Mesenchymal stem cell (in vitro differentiated cells and primary cell): ENCODE measurements at places on chromosomes 3 and 15.

DNA sequence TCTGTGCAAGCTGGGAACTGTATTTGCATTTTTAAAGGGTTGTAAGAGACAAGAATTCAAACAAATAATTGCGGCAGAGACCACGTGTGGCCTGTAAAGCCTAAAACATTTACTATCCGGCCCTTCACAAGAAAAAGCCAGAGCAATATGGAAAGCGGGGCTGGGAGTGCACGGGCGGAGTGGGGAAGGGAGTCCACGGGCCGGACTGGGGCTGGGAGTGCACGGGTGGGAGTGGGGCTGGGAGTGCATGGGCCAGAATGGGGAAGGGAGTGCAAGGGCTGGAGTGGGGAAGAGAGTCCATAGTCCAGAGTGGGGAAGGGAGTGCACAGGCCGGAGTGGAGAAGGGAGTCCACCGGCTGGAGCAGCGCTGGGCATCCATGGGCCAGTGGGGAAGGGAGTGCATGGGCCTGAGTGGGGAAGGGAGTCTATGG is 41.2 kb downstream of the KLF15 start:
- H3K36me3 ChIP-seq, result no peaks in the 10 kb centered on the region
- H3K27me3 ChIP-seq, result peaks cover 5% of the 10 kb centered on the region
- H3K27ac ChIP-seq, result no peak overlapping the region
- H3K4me3 ChIP-seq, result no peak overlapping the region

DNA sequence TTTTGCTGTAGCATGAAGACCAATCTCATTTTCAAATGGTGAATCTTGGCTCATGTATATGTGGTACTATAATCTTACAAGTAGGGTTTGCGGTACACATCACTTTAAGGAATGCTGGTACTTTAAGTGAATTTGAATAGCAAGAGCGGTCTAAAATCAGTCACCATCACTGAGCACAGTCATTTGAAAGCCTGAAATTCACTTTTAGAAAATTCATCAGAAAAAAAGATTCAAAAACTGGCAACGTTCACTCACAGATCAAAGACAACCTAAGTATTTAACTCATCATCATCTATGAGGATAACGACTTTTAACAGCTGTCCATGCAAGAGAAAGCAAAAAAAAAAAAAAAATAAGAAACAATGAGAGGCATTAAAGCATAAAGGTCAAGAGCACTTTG is 111.6 kb downstream of the FHIT start:
- H3K4me3 ChIP-seq, result no peak overlapping the region
- no peaks in the 10 kb centered on the region for H3K4me1 ChIP-seq
- no peak overlapping the region for H3K27ac ChIP-seq

DNA sequence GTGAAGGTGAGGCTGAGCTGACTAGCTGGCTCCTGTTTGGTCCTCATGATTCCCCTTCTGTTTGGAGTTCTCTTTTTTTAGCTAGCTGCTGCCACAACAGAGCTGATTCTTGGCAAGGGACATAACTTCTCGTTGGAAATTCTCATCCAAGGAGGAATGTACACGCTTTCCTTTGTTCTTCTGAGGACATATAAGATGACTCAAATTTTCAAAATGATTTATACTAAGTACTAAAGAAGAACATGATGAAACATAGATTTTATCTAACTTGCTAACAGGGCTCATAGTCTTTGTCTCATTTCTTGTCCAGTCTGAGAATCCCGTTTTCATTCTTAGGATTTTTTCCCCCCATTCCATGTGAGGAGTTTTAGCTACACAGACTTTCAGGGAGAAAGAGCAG is 2.9 kb upstream of the TFG start:
- H3K4me1 ChIP-seq, result peaks cover 3% of the 10 kb centered on the region
- no peak overlapping the region for H3K4me3 ChIP-seq
- no peak overlapping the region for H3K27ac ChIP-seq
- H3K36me3 ChIP-seq, result peaks cover 3% of the 10 kb centered on the region

DNA sequence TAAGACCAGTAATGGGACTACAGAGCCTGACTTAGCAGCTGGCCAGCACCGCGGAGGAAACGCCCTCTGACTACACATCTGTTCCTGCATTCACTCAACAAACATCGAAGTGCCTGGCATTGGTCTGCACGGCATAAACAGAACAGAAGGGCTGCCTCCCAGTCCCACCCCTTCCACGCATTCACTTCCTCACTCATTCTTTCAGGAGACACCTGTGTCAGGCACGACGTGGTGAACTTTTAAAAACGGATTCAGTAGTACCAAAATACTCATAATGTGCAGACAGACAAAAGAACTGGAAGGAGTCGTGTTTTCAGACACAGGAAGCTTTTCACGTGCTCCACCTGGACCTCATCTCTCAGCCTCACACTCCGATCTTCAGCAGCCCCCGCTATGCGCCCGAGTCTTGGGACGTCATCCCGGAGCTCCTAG is 123.3 kb downstream of the XXYLT1 start:
- H3K27me3 ChIP-seq, result no peaks in the 10 kb centered on the region
- no peaks in the 10 kb centered on the region for H3K36me3 ChIP-seq
- peak overlapping the region; percentile 38 for H3K4me3 ChIP-seq
- peaks cover 12% of the 10 kb centered on the region for H3K4me1 ChIP-seq
- H3K27ac ChIP-seq, result no peak overlapping the region
- peak; percentile 88 for DNase-seq

GRCh38 chr3:129131465-129132088 is 10.0 kb upstream of the RAB43 start:
- H3K4me1 ChIP-seq, result no peaks in the 10 kb centered on the region
- H3K36me3 ChIP-seq, result peaks cover 84% of the 10 kb centered on the region
- DNase-seq, result no peak

DNA sequence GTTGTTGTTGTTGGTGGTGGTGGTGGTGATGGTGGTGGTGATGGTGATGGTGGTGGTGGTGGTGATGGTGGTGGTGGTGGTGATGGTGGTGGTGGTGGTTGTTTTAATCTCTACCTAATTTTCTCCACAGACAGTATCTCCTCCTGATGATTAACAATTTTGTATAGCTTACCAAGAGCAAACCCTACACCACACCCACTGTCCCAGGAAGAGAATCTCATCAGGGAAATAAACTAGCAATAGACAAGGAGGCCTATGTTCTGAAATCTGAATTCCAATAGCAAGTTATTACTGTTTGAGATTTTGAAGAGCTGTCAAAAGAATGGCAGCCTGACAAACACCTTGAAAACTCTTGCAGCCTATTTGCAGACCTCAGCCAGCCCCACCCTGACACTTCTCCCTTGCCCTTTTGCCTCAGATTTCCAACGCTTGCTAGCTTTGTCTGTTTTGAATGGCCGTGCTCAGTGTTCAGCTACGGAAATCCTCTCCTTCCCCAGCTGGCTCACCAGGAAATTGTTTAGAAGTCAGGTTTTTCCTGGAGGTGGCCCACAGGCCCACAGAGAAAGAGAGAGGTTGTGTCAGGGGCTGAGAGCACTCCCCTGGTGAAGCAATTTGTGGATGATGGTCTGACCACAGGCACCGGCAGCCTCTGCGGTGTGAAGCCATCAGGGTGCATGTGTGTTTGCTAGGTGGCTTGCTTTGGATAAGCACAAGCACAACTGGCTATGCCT is 101.6 kb downstream of the MAGI1 start:
- DNase-seq, result no peak
- H3K36me3 ChIP-seq, result no peaks in the 10 kb centered on the region
- H3K27ac ChIP-seq, result no peak overlapping the region
- peaks cover 4% of the 10 kb centered on the region for H3K4me1 ChIP-seq
- no peaks in the 10 kb centered on the region for H3K27me3 ChIP-seq
- no peak overlapping the region for H3K4me3 ChIP-seq

DNA sequence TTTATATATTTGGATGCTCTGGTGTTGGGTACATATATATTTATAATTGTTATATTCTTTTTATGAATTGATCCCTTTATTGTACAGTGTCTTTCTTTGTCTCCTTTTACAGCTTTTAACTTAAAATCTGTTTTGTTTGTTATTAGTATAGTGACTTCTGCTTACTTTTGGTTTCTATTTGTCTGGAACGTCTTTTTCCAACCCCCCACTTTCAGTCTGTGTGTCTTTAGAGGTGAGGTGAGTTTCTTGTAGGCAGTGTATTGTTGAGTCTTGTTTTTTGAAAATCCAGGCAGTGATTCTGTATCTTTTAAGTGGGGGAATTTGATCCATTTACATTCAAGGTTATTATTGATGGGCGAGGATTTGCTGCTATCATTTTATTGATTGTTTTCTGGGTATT is 62.0 kb downstream of the AP4E1 start:
- peaks cover 75% of the 10 kb centered on the region for H3K36me3 ChIP-seq
- H3K27ac ChIP-seq, result no peak overlapping the region
- peak overlapping the region; percentile 0 for H3K4me3 ChIP-seq
- no peaks in the 10 kb centered on the region for H3K27me3 ChIP-seq

GRCh38 chr3:169232863-169233262 is 430.6 kb downstream of the MECOM start:
- no peaks in the 10 kb centered on the region for H3K36me3 ChIP-seq
- H3K4me1 ChIP-seq, result no peaks in the 10 kb centered on the region
- no peak overlapping the region for H3K4me3 ChIP-seq

DNA sequence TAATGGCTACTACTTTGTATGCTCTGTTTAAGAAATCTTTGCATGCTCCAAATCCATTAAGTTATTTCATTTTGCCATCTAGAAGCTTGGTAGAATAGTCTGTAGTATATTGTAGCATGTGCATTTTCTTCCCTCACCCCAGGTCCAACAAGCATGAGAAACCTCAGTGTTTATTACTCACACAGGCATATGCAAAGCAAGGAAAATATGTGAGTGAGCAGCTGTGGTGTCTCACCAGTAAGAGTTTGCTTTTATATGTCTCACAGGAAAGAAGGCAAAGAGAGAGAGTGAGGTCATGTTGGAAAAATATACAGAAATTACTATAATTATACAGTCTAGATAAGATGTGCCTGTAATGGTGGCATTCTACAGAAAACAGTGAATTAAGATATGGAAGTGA is 312.5 kb downstream of the C3orf38 start:
- DNase-seq, result peak; percentile 17
- no peaks in the 10 kb centered on the region for H3K36me3 ChIP-seq
- H3K27ac ChIP-seq, result no peak overlapping the region
- no peaks in the 10 kb centered on the region for H3K4me1 ChIP-seq
- H3K27me3 ChIP-seq, result no peaks in the 10 kb centered on the region

GRCh38 chr3:28215407-28215806 is 26.0 kb upstream of the CMC1 start:
- H3K4me3 ChIP-seq, result no peak overlapping the region
- H3K36me3 ChIP-seq, result no peaks in the 10 kb centered on the region
- H3K27ac ChIP-seq, result no peak overlapping the region
- H3K27me3 ChIP-seq, result no peaks in the 10 kb centered on the region
- no peak for DNase-seq

GRCh38 chr3:183884427-183885296 is at the start of gene PARL:
PARL (minus strand) TSS chr3:183884880; CDS start chr3:183884846, 34 bp downstream.
- peak; percentile 90 for DNase-seq
- H3K36me3 ChIP-seq, result no peaks in the 10 kb centered on the region
- H3K4me3 ChIP-seq, result peak within 1 kb of the TSS; percentile 88

GRCh38 chr3:78798266-78798832 is 969.4 kb downstream of the ROBO1 start:
- H3K36me3 ChIP-seq, result no peaks in the 10 kb centered on the region
- no peak overlapping the region for H3K27ac ChIP-seq
- H3K27me3 ChIP-seq, result no peaks in the 10 kb centered on the region
- H3K4me1 ChIP-seq, result no peaks in the 10 kb centered on the region
